ENCODE measurements at places on chromosomes 2 and 18.

DNA sequence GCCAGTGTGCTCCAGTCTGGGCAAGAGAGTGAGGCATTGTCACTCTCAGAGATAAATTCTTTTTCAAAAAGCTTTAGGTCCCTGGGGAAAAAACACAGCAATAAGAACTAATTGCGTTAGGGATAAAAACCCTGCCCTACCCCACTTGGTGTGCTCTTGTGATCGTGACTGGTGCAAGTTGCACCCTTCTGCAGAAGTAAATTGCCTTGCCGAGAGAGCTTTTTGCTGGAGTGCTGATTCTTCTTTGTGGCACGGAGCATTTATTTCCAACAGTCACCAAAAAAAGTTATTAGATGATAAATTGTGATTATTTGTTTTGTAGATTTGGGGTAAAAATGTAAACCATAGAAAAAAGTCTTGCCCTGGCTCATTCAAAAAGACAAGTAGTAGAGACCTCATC, 12.3 kb upstream of the GPR55 start:
- DNase-seq: no peak

- no peak for DNase-seq
Measured at GRCh38 chr2:126986631-126987187, 88.0 kb downstream of the TEX51 start.

- no peak for DNase-seq
Measured at GRCh38 chr2:206045251-206045650, 40.7 kb downstream of the INO80D start.

GRCh38 chr2:223262946-223263345, 211.0 kb downstream of the KCNE4 start:
- DNase-seq: peak; percentile 98

- no peak for DNase-seq
Measured at GRCh38 chr2:37631698-37632097, 39.7 kb downstream of the CDC42EP3 start.

DNA sequence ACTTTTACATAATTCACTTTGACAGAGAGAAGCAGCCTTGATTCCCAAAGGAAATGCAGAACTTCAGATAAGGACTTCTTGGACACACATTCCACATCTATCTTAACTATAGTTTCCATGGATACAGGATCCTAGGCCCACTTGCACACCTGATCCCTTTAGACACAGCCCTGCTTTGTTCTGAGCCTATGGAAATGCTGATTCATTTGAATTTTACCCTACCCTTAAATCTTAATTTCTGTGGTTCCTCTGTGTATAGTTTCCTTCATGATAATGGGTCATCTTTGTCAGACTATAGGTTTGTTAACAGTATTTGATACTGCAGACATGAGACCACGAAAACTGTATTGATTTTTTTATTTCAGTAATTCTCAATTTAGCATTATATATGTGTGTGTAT, 77.4 kb downstream of the ACTR3 start:
- no peak for DNase-seq

DNA sequence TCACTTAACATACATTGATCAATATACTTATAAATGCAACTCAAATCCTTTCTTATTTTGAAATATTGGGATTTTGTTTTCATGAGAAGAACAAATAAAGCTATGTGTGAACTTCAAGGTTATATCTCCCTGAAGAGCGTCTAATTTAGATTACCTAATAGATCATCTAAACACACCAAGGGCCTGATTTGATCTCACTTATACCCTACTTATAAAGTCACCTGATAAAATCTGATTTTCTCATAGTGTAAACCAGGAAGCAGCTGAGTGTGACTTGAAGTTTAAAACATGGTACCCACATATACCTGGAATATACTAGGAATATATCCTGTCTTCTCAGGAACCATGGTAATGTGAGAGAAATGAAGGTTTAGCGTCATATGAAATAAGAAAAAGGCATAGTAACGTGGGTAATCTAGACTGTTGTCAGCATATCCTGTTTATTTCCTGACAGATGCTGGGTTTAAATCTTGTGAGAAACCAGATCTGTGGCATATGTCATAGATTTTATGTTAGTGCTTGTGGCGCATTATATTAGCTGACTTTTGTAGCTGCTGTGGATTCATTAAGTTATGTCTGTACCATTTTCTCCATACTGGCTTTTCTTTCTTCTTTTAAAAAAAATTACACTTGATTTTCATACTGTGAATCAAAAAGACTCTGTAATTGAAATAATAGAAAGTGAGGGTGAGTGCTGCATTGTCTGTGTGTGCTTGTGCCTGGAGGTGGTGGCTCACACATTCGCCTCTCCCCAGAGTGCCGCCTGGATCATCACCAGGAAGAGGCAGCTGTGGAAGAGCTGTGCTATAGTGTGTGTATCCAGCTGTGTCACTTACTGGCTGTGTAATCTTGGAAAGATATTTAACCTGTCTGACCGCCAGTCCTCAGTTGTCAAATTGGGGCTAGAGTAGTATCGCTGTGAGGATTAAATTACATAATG, 164.0 kb downstream of the MYO3B start:
- DNase-seq: no peak

GRCh38 chr18:24762511-24762910, 302.1 kb downstream of the HRH4 start:
- DNase-seq: no peak

DNA sequence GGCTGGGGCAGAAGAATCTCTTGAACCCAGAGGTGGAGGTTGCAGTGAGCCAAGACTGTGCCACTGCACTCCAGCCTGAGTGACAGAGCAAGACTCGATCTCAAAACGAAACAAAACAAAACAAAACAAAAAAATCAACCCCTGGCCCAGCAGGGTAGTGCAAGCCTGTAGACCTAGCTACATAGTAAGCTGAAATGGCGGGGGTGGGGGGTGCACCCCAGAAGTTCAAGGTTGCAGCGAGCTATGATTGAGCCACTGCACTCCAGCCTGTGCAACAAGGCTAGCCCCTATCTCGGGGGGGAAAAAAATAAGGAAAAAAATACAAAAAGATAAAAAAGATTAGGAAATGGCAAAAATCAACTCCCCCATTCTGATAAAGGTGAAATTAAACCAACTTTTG, 6.4 kb downstream of the ATL2 start:
- no peak for DNase-seq

GRCh38 chr2:180823546-180824141, 156.8 kb upstream of the UBE2E3 start:
- peak; percentile 40 for DNase-seq

- DNase-seq: no peak
Measured at GRCh38 chr2:219484343-219485200, 14.1 kb upstream of the GMPPA start.

- no peak for DNase-seq
Measured at GRCh38 chr2:20616341-20616871, 34.5 kb downstream of the HS1BP3 start.

DNA sequence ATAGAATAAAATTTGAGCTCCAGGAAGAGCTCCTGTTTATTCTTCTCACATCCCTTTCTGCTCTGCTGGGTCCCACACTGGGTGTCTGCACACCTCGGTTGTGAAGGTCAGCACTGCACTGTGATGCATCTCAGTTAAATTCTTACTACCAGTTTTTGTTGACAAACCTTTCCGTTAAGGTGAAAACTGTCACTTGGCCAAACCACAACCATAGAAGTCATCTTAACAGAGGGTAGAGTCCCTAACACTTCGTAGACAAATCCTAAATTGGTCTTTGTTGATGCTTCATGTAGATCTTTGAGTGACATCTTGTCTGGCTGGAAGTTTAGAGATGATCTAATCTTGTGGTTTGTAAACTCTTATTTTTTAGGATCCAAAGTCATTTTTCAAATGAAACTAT, 167.4 kb upstream of the MAP3K20 start:
- DNase-seq: no peak

GRCh38 chr2:95074663-95075439, 46.8 kb downstream of the MRPS5 start:
- DNase-seq: no peak

DNA sequence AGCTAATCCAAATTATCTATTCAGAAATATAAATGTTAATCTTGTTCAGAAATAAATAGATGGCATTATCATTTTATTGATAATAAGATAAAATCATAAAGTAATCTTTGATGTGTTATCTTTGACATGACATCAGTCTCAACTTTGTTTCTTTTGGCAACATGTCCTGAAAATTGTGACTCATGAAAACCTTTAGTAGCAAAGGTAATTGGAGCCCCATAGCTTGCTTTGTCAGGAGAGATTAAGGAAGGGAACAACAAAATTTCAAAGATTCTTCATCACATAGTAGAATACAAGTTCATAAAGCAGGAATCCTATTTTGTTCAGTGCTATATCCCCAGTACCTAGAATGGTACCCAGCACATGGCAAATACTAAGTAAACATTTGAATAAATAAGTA, 165.4 kb downstream of the KCNE4 start:
- DNase-seq: no peak

DNA sequence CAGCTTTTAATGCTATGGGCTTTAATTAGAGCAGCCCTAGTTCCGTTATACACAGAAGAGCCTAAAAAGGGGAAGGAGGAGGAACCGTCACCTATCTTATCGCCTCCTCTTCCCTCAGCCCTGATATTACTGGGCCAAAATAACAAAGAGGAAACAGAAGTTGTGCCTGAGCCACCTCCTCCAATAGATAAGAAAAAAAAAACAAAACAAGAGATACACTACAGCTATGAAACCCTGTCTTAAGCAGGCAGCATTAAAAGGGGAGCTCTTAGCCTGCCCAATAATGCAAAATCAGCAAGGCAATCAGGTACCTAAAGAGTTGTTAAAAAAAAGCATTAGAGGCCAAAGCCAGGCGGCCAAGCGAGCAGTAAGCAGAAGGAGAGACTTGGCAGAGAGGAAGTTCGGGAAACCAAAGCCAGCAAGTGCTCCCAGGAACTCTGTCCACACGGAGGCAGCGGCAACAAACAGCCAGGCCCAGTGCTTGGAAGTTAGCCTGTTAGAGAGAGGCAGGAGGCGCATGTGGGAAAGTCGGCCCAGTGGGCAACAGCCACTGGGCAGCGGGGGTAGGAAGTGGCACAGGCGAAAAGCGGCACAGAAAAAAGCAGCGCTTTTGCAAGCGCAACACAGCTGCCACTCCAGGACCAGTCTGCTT, 41.8 kb upstream of the PDK1 start:
- DNase-seq: no peak

- no peak for DNase-seq
Measured at GRCh38 chr2:235769046-235769445, 275.2 kb downstream of the AGAP1 start.

DNA sequence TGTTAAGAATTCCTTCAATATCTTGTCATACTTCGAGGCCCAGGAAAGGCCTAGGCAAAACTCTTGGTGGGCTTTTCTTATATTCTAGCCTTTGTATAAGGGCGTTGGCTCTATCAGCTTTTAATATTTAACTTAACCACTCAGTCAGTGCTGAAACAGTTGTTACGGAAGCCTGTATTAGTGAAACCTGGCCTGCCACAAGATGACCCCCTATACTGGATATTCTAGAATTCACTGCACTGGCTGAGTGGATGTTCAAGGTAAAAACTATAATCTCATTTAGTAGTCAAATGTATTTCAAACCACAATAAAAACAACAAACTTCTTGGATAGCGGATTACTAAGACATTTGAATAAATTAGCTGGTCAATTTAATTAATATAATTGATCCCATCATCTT, 91.7 kb upstream of the HNMT start:
- DNase-seq: no peak

DNA sequence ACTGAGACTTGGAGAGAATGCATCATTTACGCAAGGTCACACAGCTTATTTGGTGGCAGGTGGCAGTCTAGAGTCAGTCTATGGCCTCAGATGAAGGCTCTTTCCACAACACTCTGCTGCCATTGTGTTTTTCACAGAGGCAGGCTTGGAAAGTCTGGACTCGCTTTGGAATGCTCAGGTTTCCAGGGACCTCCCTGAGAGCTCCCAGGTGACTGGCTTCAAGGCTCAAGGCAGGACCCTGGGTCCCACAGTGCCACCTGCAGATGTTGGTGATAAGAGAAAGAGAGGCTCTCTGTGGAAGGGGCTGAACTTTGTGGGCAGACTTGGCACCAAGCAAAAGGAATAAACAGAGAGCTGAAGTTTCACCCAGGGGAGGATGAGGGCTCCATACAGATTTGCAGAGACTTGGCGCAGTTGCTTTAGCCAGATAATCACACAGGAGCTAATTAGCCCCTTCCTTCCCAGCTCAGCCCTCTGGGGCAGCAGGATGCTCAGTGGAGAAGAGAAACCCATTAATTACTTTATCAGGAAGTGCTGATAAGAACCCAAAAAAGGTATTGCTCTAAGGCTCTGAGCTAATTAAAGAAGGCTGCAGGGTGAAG, 103.5 kb downstream of the LBH start:
- DNase-seq: no peak

GRCh38 chr2:36147670-36148390, 207.7 kb upstream of the CRIM1 start:
- no peak for DNase-seq

- DNase-seq: no peak
Measured at GRCh38 chr18:78607221-78607620, 372.4 kb upstream of the SALL3 start.

- DNase-seq: no peak
Measured at GRCh38 chr2:83112858-83113257, 1346.2 kb downstream of the SUCLG1 start.
